Right lobe of liver (tissue), 6 donors: ENCODE measurements at places on chromosomes 13 and 19. TPM values are rescaled to one million over a fixed set of nuclear protein-coding genes. Genes with fewer than 3 reads are reported as not detected.

CYP4F12 gene
- 21.9 TPM for total RNA-seq

TPTE2 gene
- total RNA-seq = not detected

CYP2A6 gene
- total RNA-seq = 2,301 TPM

LILRB1 gene
- total RNA-seq = 1.7 TPM

ADAT3 gene
- 2.6 TPM for total RNA-seq

LHFPL6 gene
- 4.9 TPM for total RNA-seq

OVOL3 gene
- total RNA-seq = not detected

IL4I1 gene
- total RNA-seq = 4.2 TPM

DNA sequence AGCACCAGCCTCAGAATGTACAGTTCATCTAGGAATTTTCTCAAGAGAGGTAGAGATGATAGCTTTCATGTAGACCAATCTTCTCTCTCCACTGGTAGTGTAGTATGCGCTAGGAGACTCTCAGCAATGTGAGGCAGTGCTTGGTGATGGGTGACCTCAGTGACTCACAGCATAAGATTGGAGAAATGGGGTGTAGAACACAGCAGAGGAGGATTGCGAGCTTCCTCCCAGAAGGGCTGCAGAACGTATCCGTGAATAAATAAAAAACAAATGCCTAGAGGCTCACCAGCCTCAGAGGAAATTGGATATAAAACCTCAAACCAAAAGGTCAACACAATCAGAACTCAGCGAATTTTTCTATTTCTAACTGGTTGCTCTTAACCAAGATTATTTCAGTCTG lies 182.9 kb upstream of the RXFP2 start:
- no peak overlapping the region for H3K4me3 ChIP-seq
- no peaks in the 10 kb centered on the region for H3K27me3 ChIP-seq
- H3K27ac ChIP-seq = no peak overlapping the region
- H3K4me1 ChIP-seq = no peaks in the 10 kb centered on the region

DNA sequence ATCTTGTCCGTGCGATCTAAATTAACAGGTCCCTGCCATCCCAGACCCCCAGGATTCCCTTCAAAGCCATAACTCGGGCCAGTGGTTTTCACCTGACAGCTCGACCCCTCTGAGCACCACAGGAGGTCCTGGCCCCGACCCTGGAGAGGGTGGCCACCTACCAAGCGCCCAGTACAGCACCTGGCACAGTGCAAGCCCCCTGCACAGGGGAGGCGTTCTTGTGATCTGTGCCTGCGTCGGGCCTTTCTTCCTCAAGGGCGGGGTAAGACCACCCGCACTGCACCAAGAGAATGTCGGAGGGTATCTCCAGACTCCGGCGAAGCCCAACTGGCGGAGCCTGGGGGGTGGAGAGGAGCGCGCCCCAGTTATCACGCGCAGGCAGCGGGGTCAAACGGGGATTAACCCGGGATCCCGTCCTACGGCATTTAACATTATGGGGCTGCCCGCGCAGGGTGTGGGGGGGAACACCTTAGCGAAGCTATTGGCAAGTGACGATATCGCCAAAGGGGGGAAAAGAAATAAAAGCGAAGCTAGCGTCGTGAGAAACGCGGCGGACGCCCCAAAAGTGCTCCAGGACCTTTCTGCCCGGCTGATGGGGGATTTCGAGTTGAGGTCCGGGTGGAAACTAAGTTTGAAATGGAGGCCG lies 1.3 kb upstream of the HNRNPL start:
- H3K27ac ChIP-seq = peak overlapping the region; percentile 97
- peaks cover 18% of the 10 kb centered on the region for H3K4me1 ChIP-seq
- H3K4me3 ChIP-seq = peak overlapping the region; percentile 70
- H3K36me3 ChIP-seq = peaks cover 13% of the 10 kb centered on the region
- peak; percentile 70 for DNase-seq
- H3K27me3 ChIP-seq = no peaks in the 10 kb centered on the region

GRCh38 chr19:38812841-38813320 lies at the start of gene LGALS4:
TSS of gene LGALS4 (minus strand) at chr19:38812945. CDS start at chr19:38812886, 59 bp downstream.
- no peaks in the 10 kb centered on the region for H3K36me3 ChIP-seq
- peak; percentile 89 for DNase-seq
- no peaks in the 10 kb centered on the region for H3K27me3 ChIP-seq
- H3K27ac ChIP-seq = peak within 1 kb of the TSS; percentile 24

GRCh38 chr19:1572795-1573194 lies 4.7 kb upstream of the MEX3D start:
- no peak overlapping the region for H3K27ac ChIP-seq
- H3K4me1 ChIP-seq = peaks cover 3% of the 10 kb centered on the region
- no peaks in the 10 kb centered on the region for H3K27me3 ChIP-seq
- H3K36me3 ChIP-seq = no peaks in the 10 kb centered on the region

DNA sequence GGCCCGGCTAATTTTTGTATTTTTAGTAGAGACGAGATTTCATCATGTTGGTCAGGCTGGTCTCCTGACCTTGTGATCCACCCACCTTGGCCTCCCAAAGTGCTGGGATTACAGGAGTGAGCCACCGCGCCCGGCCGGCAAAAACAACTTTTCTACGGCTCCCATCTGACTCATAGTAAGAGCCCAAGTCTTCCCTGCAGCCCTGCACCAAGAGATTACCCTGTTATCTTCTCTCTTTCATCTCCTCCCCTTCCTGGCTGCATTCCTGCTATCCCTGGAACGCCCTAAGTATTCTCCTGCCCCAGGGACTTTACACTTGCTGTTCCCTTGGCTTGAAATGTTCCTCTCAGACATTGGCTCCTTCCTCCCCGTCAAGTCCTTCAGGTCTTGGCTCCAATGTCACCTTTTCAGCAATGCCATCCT lies 6.6 kb downstream of the AP2S1 start:
- no peak overlapping the region for H3K27ac ChIP-seq
- no peaks in the 10 kb centered on the region for H3K27me3 ChIP-seq
- peaks cover 3% of the 10 kb centered on the region for H3K4me1 ChIP-seq
- H3K36me3 ChIP-seq = no peaks in the 10 kb centered on the region
- peak; percentile 16 for DNase-seq

GRCh38 chr19:49475995-49476880 lies 2.2 kb downstream of the FLT3LG start:
- H3K4me1 ChIP-seq = no peaks in the 10 kb centered on the region
- H3K27me3 ChIP-seq = no peaks in the 10 kb centered on the region

DNA sequence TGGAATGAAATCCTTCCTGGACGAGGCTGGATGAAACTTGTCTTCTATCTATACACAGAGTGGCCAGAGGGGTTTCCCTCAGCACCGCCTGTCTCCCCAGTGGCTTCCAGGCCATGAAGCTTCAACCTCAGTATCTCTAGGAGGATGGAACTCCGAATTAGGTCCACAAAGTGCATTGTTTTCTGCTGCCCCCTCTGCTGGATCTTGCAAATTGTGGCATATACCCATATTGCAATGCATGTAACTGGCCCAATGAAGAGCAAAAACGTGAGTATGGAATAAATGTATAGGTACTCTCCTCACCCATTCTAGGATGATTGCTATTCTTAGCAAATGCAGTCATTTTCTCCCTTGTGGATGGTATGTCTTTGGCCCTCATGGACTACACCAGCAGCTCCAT lies 14.7 kb upstream of the LILRB4 start:
- DNase-seq = no peak
- no peaks in the 10 kb centered on the region for H3K36me3 ChIP-seq
- no peak overlapping the region for H3K27ac ChIP-seq
- H3K27me3 ChIP-seq = no peaks in the 10 kb centered on the region
- H3K4me1 ChIP-seq = no peaks in the 10 kb centered on the region
- no peak overlapping the region for H3K4me3 ChIP-seq

- peaks cover 6% of the 10 kb centered on the region for H3K4me1 ChIP-seq
- peak; percentile 69 for DNase-seq
- H3K27me3 ChIP-seq = no peaks in the 10 kb centered on the region
Observed at GRCh38 chr13:99751517-99752199, 219.9 kb downstream of the ZIC5 start.

DNA sequence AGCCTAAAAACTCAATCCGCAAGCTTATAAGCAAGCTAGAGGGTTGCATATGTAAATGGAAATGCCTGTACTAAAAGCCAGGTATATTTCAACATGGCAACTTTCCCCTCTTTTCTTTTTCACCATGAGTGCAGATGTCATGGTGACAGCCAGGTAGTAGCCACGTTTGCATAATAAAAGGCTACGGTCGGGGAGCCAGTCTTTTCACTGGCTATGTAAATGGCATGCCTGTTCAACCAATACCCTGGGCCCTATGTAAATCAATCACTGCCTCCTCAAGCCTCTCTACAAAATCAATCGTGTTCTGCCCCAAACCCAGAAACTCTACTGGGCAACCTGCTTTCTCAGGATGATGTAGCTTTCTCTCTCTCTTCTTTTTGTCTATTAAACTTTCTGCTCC lies 87.4 kb downstream of the ZNF100 start:
- no peak overlapping the region for H3K4me3 ChIP-seq
- H3K36me3 ChIP-seq = no peaks in the 10 kb centered on the region
- H3K27ac ChIP-seq = no peak overlapping the region
- H3K4me1 ChIP-seq = no peaks in the 10 kb centered on the region

DNA sequence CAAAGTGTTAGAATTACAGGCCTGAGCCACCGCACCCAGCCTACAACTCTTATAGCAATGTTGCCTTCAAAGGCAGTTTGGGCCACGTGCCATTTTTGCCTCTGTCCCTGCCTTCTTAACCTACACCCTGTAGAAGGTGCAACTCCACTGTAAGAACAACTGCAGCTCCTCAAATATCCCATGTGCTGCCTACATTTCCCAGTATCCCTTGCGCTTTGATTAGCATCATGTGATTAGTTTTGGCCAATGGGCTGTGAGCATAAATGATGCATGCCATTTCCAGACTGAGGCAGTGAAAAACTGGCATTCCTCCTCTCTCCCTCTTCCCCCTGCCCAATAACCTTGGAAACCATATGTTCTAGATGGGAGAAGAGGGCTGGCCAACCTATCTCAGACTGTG lies 75.2 kb upstream of the MRI1 start:
- no peaks in the 10 kb centered on the region for H3K4me1 ChIP-seq
- H3K4me3 ChIP-seq = no peak overlapping the region
- no peak for DNase-seq
- no peaks in the 10 kb centered on the region for H3K27me3 ChIP-seq

DNA sequence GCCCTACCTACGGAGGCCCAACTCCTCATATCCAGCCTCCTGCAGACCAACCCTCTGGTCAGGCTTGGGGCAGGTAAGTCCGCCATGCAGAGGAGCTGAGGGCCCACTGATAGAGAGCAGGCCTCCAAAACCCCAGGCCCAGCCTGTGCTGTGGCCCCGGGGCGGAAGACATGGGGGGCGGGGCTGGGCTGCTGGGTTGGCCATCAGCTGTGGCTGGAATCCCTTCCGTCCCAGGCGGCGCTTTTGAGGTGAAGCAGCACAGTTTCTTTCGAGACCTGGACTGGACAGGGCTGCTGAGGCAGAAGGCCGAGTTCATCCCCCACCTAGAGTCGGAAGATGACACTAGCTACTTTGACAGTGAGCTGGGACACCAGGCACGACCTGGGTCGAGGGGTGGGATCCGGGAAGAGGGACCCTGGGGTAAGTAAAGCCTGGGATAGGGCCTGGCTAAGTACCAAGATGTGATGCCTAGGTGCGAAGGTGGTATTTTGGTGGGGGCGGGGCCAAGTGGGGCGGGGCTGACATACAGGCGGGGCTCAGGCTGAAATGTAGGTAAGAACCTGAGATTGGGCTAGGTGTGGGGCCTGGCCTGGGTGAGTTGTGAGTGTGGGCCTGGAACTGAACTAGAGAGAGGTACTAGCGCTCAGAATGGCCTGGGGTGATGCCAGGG lies 15.4 kb downstream of the DNASE2 start:
- no peak overlapping the region for H3K27ac ChIP-seq
- H3K36me3 ChIP-seq = no peaks in the 10 kb centered on the region
- H3K27me3 ChIP-seq = no peaks in the 10 kb centered on the region
- no peak overlapping the region for H3K4me3 ChIP-seq
- H3K4me1 ChIP-seq = no peaks in the 10 kb centered on the region

DNA sequence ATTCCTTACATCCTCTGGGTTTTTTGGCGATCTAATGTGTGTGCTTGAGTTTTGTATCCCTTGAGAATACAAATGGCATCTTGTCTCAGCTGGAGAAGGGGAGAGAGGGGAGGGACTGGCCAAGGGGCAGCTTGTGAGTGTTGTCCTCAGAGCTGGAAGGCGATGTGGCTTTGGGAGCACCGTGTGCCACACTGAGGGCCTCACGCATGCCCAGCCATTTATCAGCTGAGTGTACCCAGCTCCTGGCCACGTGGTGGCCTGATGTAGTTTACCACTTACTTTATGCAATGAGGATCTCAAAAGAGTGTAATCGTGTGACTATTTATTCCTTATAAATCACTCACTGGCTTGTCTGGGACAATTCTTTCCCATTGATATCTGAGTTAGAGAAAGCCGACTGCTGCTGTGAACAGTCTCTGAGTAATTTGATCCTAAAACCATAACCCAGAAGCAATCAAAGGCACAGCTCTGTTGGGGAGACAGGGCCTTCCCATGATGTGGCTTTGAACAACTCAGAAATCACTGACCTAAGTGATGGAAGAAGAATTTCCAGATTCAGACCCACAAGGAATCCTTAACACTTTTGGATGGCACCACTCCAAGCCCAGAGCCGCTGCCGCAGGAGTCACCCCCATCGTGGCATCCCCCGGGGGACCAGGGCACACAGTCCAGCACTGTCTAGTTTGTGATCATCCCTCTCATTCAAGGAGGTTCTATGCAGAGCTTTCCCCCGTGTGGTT lies 53.9 kb upstream of the MTIF3 start:
- no peak overlapping the region for H3K4me3 ChIP-seq
- H3K4me1 ChIP-seq = no peaks in the 10 kb centered on the region
- H3K27ac ChIP-seq = no peak overlapping the region

DNA sequence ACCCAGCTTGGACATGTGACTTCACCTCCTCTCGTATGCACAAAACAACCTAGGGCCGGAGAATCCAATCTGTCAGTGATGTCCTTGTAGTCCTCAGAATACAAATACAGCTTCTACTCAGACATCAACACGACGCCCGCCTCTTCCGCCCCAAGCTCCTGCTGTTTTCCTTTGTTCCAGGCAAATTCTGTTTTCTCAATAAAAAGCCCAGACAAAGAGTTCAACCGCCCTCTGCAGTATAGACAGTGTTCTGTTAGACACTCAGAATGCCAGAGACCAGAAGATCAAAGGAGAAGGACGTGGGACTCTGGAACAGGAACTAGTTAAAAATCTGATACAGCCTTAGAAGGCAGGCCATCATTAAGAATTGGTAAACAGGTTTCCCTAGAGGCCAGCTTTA lies 42.0 kb upstream of the GGACT start:
- H3K27ac ChIP-seq = no peak overlapping the region
- H3K4me3 ChIP-seq = no peak overlapping the region
- H3K4me1 ChIP-seq = no peaks in the 10 kb centered on the region

GRCh38 chr19:17305216-17305516 lies 506 bp upstream of the MRPL34 start:
- no peaks in the 10 kb centered on the region for H3K27me3 ChIP-seq
- H3K4me3 ChIP-seq = peak overlapping the region; percentile 66
- H3K27ac ChIP-seq = peak overlapping the region; percentile 94
- no peaks in the 10 kb centered on the region for H3K36me3 ChIP-seq

- H3K36me3 ChIP-seq = no peaks in the 10 kb centered on the region
- H3K27ac ChIP-seq = no peak overlapping the region
- H3K4me3 ChIP-seq = no peak overlapping the region
- no peak for DNase-seq
- H3K27me3 ChIP-seq = no peaks in the 10 kb centered on the region
Observed at GRCh38 chr19:52646571-52647217, 8.5 kb upstream of the ZNF83 start.
